Ureter (tissue), 1 donor: ENCODE measurements at places on chromosomes 16 and 17. TPM values are rescaled to one million over a fixed set of nuclear protein-coding genes. Genes with fewer than 3 reads are reported as not detected.

The NAGS gene
- 2.2 TPM for total RNA-seq

DNA sequence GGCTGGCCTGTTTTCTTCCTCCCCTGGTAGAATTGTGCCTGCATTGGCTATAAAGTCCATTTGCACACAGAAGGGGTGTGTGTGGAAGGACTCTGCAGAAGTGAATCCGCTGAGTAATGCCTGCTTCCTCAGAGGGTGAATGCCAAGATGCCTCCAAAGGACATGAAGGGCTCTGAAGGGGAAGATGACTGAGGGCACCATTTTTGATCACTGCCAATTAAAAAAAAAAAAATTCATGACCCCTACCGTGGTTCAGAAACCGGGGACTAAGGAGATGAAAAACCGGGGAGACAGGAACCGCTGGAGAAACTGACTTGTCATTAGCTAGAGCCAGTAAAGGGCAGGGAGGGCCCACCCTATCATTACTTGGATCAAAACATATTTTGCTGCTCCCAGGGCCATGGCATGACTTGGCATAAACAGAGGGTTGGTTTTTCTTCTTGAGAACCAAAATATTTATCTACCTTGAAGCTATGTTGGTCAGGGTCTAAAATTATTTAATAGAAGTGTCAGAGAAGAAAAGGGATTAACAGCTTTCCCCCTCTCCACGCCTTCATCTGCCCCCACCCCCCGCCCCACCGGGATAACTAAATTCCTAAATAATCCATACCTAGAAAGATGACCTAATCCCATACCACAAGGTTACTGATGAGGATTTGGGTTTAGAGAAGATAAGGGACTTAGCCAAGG is 3.6 kb upstream of the USP7 start:
- no peak for DNase-seq

DNA sequence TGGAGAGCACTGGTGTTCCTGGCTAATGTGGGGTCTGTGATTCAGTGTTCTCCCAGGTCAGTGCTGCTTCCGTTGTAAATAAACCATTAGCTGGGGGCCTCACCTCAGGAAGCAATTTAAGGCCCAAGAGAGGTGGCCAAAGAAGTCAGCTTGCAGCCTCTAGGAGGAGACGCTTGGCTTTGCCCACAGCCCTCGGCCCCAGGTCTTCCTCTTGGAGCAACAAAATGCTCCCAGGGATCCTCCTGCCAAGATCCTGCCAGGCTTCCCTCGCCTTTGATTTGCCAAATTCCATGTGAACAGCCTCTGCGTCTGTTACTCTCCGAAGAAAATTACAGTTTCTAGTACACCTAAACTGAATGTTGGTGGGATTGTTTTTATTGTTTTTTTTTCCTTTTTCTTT is 62.4 kb upstream of the TBX2 start:
- DNase-seq: no peak

DNA sequence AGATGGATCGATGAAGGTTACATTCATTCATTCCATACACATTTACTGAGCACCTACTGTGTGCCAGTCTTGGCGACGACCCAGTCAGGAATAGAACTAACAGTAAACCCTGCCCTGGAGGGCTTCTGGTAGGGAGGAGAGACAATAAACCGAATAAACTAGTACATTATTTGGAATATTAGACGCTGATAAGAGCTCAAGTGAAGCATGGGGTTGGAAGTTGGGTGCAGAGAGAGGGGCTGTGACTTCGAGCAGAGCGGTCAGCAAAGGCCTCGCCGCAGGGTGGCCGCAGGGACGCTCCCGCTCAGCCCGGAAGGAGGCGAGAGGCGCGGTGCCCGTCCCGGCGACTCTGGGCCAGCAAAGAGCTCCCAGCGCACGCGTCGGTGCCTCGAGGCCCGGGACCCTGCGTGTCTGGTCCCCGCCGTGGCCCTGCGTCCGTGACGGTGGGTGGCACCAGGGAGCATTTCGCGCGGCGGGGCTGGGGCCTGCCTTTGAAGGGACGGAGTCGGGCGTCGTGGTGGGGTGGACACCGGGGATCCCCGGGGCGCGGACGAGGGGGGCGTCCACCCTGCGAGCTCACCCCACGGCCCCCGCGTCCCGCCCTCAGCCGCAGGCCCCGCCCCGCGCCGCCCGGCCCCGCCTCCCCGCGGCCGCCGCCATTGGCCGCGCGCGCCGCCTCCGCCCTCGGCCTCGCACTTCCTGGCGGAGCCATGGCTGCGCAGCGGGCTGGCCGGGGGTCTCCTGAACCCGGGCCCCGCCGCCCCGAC is at the start of gene KLHL36:
KLHL36 (plus strand) TSS at position 684 of the 767 bp plus-strand sequence. CDS start 2,357 bp downstream, outside the sequence.
- DNase-seq: peak; percentile 63

DNA sequence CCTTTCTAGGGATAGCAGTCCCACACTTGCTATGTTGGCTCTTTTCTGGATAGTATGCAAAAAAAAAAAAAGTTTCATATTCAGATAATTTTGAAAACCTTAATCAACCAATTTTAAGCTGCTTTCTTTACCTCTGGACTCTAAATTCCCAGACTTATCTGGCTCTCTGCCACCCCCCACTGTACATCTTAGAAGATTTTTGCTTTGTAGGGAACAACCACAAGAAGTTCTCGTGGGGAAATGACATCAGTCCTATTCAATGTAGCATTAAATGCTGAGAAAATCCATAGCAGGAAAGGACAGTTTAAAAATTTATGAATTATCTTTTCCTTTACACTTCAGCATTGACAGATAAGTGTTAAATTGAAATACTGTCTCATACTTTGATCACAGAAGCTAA is 562.7 kb upstream of the HSBP1 start:
- no peak for DNase-seq

The CNTNAP1 gene
- total RNA-seq: 15.3 TPM

- DNase-seq: peak; percentile 38
Observed at GRCh38 chr17:27746881-27747280, 53.4 kb downstream of the NOS2 start.

The HIGD1B gene
- 3.2 TPM for total RNA-seq

GRCh38 chr17:12438813-12439586 is 226.7 kb upstream of the MYOCD start:
- DNase-seq: no peak

DNA sequence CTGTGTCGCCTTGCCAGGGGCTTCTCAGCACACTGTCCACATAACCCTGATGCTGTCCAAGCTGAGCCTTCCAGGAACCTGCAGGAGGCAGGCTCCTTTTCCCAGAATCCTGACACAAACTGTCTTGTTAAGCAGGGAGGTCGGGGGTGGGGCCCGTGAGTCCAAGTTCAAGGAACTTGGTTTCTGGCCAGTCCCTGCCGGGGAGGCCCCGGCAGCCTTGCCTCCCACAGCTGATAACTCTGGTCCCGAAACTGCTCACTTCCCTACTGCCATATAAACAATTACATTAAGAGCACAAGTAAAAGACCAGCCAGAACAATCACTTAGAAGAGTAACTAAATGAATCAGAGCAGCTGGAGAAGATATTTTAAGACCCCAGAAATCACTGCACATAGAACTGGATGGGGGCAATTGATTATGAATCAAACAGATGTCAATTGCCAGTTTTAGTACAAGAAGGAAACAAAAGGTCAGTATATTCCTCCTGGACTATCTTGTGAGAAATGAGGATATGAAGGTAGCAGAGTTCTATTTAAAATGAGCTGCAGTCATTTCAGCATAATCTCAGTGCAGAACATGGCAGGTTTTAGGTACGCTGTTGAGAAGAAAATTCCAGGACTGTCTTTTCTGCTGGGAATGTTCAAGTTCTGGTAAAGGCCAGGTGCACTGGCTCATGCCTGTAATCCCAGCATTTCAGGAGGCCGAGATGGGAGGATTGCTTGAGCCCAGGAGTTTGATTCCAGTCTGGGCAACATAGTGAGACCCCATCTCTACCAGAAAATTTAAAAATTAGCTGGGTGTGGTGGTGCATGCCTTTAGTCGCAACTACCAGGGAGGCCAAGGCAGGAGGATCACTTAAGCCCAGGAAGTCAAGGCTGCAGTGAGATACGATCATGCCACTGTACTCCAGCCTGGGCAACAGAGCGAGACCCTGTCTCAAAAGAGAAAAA is 169.8 kb downstream of the PITPNC1 start:
- peak; percentile 54 for DNase-seq

GRCh38 chr17:33328129-33328528 is 35.0 kb upstream of the ASIC2 start:
- DNase-seq: no peak

GRCh38 chr16:11484691-11485258 is 101.9 kb downstream of the LITAF start:
- no peak for DNase-seq

DNA sequence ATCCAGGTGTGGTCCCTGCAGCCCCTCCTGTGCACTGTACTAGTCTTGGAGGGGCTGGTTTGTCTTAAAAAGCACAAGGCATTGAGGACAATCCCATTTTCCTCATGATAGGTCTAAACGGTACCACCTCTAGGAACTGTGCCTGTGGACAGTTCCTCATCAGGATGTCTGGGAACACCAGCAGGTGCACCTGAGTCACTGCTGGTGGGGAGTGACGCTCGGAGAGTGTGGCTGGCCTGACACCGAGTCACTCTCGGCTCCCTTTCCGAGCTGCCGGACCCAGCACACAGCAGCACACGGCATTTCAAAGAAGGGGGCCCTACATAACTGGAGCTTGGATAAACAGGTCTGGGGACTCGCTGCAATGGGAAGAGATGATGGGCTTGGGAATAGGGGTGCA is 25.6 kb downstream of the LRRC75A start:
- no peak for DNase-seq

The FOXN1 gene
- 1.5 TPM for total RNA-seq

The GAS2L2 gene
- not detected for total RNA-seq

DNA sequence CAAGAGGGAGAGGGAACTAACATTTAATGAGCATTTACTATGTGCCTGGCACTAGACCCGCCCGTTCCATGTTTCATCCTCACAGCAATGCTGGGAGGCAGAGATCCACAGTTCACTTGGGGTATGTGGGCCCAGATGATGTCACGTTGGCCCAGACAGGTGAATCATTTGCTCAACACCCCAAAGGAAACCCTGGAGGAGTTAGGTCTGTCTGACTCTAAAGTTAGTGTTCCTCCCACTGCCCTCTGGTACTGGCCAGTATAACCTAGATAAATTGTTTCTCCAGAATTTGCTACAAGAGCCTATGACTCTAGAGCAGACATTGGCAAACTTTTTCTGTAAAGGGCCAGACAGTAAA is 164.6 kb downstream of the VPS53 start:
- no peak for DNase-seq

DNA sequence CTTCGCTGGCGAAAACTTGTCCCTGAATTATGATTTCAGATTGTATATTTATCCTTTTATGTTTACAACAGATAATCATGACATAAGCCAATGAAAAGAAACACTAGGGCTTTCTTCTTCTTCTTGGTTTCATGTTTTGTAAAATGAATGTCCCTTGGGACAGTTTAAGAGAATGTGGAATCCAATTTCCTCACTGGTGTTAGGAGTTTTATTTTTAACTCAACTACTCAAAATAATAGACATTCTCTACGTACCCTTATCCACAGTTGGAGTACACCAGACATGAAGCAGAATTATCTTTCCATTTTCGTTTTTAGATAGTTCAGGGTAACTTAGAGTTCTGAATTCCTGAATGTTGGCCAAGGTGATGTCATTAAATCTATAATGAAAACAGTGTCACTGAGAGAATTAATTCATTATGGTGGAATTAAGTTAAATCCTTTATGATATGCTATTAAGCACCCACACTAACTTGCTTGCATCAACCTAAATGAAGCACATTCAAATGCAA is 43.4 kb downstream of the IRX6 start:
- no peak for DNase-seq

DNA sequence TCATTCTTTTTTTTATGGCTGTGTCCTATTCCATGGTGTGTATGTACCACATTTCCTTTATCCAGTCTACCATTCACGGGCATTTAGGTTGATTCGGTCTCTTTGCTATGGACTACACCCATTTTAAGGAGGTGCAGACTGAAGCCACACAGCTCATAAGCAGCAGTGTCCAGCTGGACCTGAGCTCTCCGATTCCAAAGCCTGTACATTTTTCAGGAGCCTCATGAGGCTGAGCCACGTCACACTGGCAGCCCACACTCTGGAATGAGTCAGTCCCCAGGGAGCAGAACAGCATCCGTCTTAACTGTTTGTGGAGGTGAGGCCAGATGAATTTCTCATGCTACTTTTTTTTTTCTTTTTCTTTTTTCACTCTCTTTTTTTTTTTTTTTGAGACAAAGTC is 116.1 kb downstream of the C16orf95 start:
- no peak for DNase-seq
